GM23248 (cell line): ENCODE measurements at places on chromosomes 4 and X.

GRCh38 chr4:55880652-55881280 is 27.3 kb downstream of the EXOC1 start:
- H3K27ac ChIP-seq = no peak overlapping the region
- H3K27me3 ChIP-seq = no peaks in the 10 kb centered on the region
- H3K4me1 ChIP-seq = no peaks in the 10 kb centered on the region
- no peak overlapping the region for H3K4me3 ChIP-seq

- no peak overlapping the region for H3K27ac ChIP-seq
- peaks cover 33% of the 10 kb centered on the region; the same call in 1 of the 2 replicates for H3K36me3 ChIP-seq
- peak; percentile 38 for DNase-seq
- 0 out of 2 replicates have a peak, but pooled peaks cover 2% of the 10 kb centered on the region for H3K4me1 ChIP-seq
- H3K4me3 ChIP-seq = no peak overlapping the region
Measured at GRCh38 chr4:5821665-5822358, 71.1 kb downstream of the CRMP1 start.

GRCh38 chr4:140090215-140090731 is 63.7 kb downstream of the MAML3 start:
- peak; percentile 30 for DNase-seq
- H3K4me3 ChIP-seq = no peak overlapping the region
- H3K4me1 ChIP-seq = peaks cover 36% of the 10 kb centered on the region

DNA sequence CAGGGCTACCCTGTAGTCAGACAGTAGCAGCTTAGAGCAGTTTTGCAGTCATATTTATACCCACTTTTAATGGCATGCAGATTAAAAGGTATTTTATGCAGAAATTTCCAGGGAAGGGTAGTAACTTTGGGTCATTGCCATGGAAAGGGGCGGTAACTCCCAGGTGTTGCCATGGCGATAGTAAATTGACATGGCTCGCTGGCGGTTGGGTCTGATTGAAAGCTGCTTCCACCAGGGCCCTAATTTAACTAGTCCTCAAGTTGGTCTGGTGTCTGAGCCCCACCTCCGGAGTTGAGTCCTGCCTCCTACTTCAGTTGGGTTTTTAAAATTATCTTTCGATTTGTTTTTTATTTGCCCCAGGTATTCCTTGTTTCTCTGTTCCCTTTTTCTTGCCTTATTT is 70.1 kb downstream of the NAA11 start:
- no peak overlapping the region for H3K27ac ChIP-seq
- H3K4me1 ChIP-seq = no peaks in the 10 kb centered on the region
- H3K27me3 ChIP-seq = no peaks in the 10 kb centered on the region
- no peak for DNase-seq
- H3K36me3 ChIP-seq = no peaks in the 10 kb centered on the region

- H3K4me3 ChIP-seq = peak within 1 kb of the TSS; percentile 84
- H3K27me3 ChIP-seq = no peaks in the 10 kb centered on the region
- peak; percentile 90 for DNase-seq
- peak within 1 kb of the TSS; percentile 26 for H3K27ac ChIP-seq
- no peaks in the 10 kb centered on the region for H3K36me3 ChIP-seq
Measured at GRCh38 chr4:150078041-150078578, at the start of gene DCLK2. Gene DCLK2 (plus strand): TSS chr4:150078445. CDS start chr4:150079028, 583 bp downstream.
